ENCODE measurements at places on chromosomes 2 and 18. TPM values are rescaled to one million over a fixed set of nuclear protein-coding genes. Genes with fewer than 3 reads are reported as not detected.

Gene IL1RL1
- 2.0 TPM for total RNA-seq

- DNase-seq = no peak
These were observed 270.0 kb downstream of the METTL4 start for GRCh38 chr18:2301316-2301715.

GRCh38 chr18:2894841-2895370, 48.1 kb downstream of the EMILIN2 start:
- no peak for DNase-seq

Gene CDH2
- total RNA-seq = 0.95 TPM

Gene MALL
- 38.7 TPM for total RNA-seq

Gene PDE1A
- 4.3 TPM for total RNA-seq

Gene ALLC
- total RNA-seq = 0.23 TPM

GRCh38 chr2:69310111-69311023, 76.7 kb downstream of the GFPT1 start:
- peak; percentile 87 for DNase-seq
